Cerebellar cortex (tissue), 1 donor: ENCODE measurements at places on chromosomes 5 and 9.

DNA sequence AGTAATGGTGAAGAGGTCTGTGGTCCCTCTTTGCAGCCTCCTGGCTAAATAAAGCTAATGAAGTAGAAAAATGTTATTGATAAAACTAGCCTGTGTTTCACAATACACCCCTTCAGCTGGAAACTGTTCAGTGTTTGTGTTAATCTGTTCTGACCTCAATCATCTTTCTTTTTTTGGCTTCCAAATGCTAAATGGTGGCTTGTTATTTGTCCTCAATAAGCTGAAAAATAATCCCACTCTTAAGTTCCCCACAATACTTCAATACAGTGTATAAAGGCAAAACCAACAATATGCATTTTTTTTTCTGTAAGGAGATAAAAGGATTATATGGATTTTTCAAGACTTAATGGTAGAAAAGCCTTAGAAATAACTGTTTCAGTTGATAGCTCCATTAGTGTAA, 560.5 kb downstream of the TUSC1 start:
- DNase-seq: no peak

DNA sequence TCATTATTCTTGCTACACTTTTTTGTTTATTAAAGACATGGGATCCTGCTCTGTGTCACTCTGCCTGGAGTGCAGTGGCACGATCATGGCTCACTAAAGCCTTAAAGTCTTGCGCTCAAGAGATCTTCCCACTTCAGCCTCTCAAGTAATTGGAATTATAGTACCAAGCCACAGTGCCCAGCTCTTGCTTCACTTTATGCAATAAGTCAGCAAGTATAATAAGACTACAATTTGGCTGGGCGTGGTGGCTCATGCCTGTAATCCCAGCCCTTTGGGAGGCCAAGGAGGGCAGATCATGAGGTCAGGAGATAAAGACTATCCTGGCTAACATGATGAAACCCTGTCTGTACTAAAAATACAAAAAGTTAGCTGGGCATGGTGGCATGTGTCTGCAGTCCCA, 5.9 kb downstream of the C9orf153 start:
- DNase-seq: no peak

- peak; percentile 16 for DNase-seq
Observed at GRCh38 chr9:136626066-136626725, 36.5 kb upstream of the EGFL7 start.

GRCh38 chr5:21661184-21661583, 1192.0 kb downstream of the CDH12 start:
- DNase-seq: no peak

- DNase-seq: no peak
Observed at GRCh38 chr9:128280084-128280622, 4.1 kb downstream of the SWI5 start.

DNA sequence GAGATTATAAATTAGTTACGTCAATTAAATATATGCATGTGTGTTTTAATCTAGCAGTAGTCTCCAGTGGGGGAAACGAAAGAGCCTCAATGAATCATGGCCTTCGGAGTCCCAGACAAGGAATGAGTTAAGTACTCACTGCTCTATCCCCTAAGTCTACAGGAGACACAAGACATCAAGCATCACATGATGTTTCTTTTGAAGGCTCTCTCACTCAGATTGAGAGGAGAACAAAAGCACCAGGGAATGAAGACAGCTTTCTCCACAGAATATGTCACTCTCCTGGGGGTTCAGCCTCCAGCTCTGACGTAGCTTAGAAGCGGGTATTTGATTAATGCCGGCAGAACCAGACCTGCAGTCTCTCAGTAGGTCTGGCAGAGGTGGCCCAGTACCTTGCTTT, 381.4 kb downstream of the ACTL7B start:
- no peak for DNase-seq

DNA sequence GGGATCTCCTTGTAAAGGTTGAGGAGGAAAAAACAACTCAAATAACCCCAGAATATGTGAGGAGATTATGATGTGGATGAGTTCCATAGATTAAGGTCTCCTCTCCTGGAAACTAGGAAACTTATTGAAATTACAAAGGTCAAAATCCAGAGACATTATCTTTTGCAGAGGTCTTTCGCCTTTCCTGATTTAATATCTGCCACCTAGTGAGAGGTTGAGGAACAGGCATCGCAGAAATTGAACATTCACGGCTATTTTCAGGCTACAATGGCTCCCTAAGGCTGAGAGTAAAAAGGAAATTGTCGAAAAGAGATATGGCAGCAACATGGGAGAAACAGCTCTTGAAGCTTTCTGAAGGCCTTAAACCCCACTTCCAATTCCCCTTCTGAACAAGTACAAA, 127.5 kb upstream of the PLCXD3 start:
- no peak for DNase-seq

GRCh38 chr5:74497706-74498105, 142.8 kb downstream of the ENC1 start:
- no peak for DNase-seq

GRCh38 chr5:62093976-62094375, 212.0 kb upstream of the KIF2A start:
- DNase-seq: peak; percentile 2

DNA sequence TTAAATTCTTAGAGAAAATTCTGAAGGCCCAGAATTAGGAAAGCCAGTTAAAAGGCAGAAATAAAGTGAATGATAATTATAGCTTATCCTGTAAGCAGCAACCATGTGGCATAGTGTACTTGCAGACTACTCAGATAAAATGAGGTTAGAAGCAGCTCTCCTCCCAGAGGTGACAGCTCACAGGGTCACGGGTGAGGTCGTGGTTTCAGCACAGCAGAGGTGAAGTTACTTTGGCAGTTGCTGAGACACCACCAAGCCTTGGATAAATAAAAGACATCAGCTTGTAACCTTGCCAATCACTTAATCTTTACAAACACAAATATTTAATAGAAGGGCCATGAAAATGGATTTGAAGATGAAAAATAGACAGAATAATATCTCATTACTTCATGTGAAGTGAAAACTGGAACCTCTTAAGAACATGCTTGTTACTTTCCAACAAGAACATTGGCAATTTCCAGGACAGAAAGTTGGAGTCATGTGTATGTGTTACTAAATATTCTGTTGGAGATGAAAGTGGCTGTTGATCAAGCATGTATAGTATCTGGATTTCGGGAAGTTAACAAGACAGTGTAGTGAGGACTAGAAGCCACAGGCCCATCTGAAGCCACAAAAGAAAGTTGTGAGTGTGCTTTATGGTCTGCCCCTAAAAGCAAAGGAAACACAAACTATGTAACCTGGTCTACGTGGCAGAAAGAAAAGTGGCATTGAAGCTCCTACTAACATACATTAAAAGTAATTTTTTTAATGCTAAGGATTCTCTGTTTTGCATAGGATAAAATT, 134.4 kb downstream of the ERCC6L2 start:
- no peak for DNase-seq

GRCh38 chr9:116467740-116468351, 219.3 kb upstream of the TRIM32 start:
- no peak for DNase-seq

DNA sequence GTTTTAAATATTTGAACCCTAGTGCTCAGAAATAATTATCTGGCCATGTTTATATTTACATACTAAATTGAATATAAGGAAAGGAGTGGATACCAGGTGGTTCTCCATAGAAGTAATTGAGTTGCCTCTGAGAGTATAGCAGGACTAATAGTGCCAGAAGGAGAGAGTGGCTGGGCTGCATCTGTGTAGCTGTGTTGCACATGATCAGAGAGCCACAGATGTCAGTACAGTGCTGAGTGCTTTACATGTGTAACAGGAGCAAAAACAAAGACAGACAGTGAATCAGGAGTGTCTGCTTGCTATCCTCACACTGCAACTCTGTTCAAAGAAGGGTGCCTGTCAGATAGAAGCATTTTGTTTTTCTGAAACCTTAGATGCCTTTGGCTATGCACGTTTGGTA, 353.9 kb upstream of the PAPPA start:
- DNase-seq: no peak

DNA sequence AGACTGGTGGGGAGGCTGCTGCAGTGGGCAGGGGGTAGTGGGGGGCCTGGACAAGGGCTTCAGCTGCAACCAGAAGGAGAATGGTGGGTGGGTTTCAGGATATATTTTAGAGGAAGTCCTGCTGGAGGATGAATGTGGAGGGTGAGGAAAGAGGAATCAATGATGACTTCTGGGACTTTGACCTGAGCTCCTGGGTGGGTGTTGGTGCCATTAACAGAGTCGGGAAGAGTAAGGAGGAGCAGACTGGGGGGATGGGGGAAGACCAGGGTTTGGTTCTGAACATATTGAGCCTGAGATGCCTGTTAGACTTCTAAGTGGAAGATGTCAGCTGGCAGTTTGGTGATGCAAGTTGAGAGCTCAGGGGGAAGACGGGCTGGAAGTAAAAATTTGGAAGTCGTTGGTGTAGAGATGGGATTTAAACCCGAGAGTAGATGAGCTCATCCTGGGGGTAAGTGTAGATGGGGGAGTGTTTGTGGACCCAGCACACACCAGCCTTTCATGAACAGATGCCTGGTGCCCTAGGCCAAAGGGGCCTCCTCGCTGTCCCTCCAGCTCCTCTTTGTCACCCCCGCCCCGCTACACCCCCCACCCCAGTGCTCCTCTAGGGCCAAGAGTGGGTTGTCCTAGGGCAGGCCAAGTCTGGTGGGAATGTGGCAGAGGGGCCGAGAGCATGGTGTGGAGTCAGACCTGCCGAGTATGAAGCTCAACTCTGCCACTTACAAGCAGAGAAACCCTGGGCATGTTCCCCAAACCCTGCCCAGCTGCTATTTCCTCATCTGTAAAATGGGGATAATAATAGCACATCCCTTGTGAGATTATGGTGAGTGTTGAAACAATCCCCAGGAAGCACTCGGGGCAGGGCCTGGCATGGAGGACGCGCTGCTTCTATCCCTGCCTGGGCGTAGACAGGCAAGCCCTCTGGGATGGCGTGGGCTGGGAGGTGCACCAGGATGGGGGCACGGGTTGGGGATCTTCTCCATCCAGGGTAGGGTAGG, 4.0 kb downstream of the DNM1 start:
- DNase-seq: no peak

DNA sequence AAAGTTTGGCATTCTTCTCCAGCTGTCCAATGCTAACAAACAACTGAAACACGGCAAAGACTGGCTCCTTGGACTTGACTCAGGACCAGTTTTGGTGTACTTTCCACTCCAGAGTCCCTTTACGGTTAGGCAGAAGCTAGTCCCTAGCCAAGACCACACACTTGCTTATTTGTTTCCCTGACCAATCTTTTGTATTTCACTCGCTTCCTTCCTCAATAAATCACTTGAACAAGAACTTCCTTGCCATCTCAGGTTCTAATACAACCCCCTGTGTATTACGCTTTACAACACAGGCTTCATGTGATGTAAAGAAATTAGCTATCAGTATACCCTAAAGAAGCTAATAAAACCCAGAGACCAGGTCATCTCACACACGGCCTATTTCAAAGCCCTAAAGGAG, 947.5 kb upstream of the CTNND2 start:
- no peak for DNase-seq

DNA sequence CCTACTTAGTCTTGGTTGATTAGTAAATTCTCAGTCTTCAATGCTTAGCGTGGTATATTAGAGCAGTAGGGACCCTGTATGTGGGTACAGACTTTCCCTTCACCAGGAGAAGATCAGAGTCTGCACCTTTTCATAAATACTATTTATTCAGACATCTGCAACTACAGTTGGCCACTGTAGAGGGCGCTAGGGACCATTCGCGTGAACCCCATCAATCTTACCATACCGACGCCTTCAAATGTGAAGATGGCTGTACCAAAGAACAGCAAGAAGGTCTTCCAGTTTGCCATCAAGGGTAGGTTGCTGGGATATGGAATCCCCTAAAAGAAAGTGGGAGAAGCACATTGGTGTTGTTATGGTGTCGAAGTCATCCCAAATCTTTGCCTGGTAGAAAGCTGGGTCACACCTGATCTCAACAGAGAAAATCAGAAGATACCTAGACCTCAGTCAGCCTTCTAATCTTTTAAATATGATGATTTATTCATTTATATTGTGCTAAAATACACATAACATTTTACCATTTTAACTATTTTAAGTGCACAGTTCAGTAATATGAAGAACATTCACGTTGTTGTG, 19.1 kb downstream of the SLC36A3 start:
- peak; percentile 5 for DNase-seq

DNA sequence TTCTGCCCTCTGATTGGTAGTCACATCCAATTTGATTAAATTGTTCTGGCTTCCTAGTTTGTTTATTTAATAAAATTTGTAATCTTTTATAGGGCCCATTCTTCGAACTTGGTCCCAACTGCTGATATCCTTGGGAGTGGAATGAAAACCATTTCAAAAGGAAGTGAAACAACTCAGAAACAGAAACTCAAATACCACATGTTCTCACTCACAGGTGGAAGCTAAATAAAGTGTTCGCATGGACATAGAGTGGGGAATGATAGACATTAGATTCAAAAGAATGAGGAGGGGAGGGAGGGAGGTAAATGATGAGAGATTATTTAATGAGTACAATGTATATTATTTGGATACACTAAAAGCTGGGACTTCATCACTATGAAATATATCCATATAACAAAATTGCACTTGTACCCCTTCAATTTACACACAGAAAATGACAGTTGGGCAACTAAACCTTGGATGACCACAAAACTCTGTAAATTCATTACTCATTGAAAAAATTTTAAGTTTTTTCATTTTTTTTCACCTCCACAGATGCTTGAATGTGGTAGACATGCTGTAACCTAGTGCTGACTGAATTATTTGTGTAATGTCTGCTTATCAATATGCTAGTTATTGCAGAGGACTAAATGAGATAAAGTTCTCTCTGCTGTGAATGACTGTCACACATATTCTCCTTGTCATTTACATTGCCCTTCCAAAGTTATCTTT, 16.0 kb downstream of the ATP10B start:
- no peak for DNase-seq

GRCh38 chr5:141692533-141692888, 10.5 kb upstream of the ARAP3 start:
- no peak for DNase-seq

DNA sequence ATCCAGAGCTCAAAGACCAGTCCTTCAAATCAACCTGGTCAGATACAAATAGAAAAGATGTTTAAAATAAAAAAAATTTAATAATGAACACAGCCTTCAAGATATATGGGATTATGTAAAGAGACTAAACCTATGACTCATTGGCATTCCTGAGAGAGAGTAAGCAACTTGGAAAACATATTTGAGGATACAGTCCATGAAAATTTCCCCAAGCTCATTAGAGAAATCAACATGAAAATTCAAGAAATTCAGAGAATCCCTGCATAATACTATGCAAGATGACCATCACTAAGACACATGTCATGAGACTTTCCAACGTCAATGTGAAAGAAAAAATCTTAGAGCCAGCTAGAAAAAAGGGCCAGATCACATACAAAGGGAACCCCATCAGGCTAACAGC, 512.9 kb upstream of the PTGER4 start:
- DNase-seq: no peak

DNA sequence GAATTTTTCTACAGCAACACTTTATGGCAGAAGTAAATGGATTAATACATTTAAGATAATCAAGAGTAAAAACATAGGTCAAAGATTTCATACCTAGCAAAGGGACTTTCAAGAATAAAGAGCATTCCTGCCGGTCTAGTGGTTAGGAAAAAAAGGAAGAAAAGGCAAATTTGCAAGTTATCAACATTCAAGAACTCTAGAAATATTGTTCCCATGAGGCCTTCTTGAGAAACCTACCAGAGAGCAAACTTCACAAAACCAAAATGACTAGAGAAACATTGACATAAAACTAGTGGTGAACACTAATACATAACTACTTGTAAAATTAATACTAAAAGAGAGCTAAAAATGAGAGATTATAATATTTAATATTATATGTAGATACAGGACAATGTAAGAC, 320.2 kb upstream of the RGMB start:
- DNase-seq: no peak

GRCh38 chr9:38318759-38319495, 73.6 kb upstream of the ALDH1B1 start:
- no peak for DNase-seq
